Spleen (tissue), 13 donors: ENCODE measurements at places on chromosomes 6 and 20.

DNA sequence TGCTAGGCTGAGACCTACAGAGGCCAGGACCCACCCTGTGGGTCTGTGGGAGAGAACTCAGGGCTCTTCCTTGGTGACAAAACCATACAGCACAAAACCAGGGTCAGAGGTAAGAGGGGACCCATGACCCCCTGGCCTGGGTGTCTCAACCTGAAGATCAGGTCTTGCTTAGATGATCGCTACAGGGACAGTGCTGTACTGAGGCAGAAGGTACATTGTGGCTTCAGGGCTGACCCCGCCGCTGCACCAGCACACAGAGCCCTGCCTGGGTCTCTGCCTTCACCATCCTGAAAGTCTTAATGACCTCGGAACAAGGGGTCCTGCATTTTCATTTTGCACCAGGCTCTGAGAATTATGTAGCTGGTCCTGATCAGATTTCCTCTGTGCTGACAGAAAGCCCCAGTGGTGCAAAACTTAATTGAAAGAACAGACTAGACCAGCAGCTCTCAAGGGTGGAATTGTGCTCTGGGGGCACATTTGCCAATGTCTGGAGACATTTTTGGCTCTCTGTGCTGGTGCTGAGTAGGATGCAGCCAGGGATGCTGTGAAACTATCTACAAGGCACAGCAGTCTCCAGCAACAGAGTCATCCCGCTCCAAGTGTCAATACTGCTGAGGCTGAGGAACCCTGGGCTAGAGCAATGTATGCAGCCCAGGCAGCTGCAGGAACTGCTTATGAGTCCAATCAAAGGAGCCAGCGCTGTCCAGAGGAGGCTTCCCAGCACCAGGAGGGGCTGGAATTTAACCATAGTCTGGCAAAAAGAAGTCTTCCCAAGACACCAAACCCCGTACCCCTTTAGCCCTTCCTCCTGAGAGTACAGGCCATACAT lies 254.9 kb downstream of the ERMARD start:
- no peak overlapping the region for H3K27ac ChIP-seq
- no peak overlapping the region for H3K4me3 ChIP-seq
- DNase-seq = no peak
- peaks cover 13% of the 10 kb centered on the region for H3K4me1 ChIP-seq
- no peaks in the 10 kb centered on the region for H3K36me3 ChIP-seq
- H3K27me3 ChIP-seq = no peaks in the 10 kb centered on the region

GRCh38 chr6:42131531-42131930 lies 10.9 kb downstream of the C6orf132 start:
- H3K4me1 ChIP-seq = no peaks in the 10 kb centered on the region
- no peak overlapping the region for H3K4me3 ChIP-seq
- H3K27ac ChIP-seq = no peak overlapping the region
- DNase-seq = no peak
- H3K27me3 ChIP-seq = no peaks in the 10 kb centered on the region

DNA sequence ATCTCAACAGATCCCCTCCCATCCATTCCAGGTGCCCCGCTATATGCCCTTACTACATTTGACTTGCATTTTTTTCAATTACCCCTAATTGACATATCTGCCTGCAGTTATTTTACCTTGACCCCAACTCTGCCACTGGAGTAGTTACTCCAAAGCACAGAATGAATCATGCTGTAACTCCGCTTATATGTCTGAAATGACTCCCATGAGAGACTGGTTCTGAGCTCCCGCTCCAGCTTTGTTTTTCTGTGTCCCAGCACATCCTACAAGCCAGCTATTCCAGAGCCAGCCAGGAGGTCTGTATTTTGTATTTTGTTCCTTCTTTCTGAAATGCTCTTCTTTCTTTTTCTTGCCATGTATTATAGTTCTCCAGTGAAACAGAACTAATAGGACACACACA lies 10.9 kb upstream of the NOX3 start:
- no peak overlapping the region for H3K4me3 ChIP-seq
- DNase-seq = no peak
- H3K36me3 ChIP-seq = no peaks in the 10 kb centered on the region
- no peak overlapping the region for H3K27ac ChIP-seq

- no peaks in the 10 kb centered on the region for H3K36me3 ChIP-seq
- no peak overlapping the region for H3K27ac ChIP-seq
- DNase-seq = no peak
- H3K27me3 ChIP-seq = no peaks in the 10 kb centered on the region
- H3K4me1 ChIP-seq = no peaks in the 10 kb centered on the region
Measured at GRCh38 chr6:46799657-46800056, 6.5 kb downstream of the MEP1A start.

DNA sequence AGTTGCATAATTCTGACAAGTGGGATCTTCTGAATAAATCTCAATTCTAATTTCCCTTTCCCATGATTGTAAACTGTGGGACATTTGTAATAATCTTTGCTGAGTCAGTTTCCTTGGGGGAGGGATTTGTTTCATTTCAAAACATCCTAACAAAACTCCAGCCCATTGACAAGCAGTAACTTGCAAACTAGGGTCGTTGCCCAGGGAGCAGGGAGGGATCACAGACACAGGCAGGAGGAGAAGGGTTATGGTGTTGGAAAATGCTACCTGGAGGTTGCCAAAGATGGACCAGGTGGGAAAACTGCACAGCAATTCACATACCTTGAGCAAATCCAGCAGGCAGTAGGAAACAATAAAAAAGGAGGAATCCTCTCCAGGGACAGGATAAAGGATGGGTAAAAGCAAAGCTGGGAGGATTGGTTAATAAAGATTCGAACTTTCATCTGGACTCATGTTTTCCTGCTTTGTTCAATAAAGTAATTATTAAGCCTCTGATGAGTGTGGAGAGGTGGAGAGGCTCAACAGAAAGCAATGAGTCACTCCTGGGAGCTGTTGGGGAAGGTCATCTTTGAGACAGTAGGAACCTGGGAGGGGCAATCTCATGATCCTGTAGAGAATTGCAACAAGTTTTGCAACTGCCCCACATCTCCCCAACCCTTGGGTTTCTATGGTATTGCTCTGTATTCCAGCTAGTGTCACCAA lies 87.3 kb upstream of the AKIRIN2 start:
- no peaks in the 10 kb centered on the region for H3K27me3 ChIP-seq
- H3K4me1 ChIP-seq = peaks cover 45% of the 10 kb centered on the region
- no peak for DNase-seq
- H3K27ac ChIP-seq = peak overlapping the region; percentile 70
- H3K4me3 ChIP-seq = no peak overlapping the region

DNA sequence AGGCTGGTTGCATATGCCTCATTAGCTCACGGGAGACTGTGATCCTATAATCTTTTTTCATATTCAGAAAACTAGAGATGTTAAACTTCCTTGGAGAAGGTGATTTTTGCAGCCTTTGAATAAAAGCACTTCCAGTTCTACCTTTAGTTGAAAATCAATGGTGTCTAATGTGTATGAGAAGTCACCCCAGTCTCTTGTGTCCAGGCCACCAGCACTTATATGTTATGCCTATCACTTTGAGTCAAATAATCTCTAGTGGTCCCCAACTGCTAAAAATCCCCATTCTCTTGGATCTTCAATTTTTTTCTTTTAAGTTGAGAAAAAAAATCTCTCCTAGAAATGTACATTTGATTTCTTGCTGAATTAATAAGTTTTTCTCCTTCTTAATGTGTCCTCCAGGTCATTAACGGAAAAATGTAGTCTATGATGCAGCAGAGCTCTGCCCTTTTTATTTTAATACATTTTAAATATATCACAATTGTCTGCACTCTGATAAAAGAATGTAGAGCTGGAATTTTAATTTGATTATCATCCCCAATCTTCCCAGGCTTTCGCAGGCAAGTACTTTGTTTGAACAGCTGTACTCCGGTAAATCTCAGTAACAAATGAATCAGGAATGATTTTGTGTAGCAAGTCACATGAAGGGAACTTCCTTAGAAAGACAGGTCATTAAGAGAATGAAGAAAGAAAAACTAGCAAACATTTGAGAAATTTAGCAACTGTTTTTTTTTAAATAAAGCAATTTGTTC lies 147.0 kb downstream of the SOX4 start:
- H3K27ac ChIP-seq = no peak overlapping the region
- no peak for DNase-seq
- no peaks in the 10 kb centered on the region for H3K36me3 ChIP-seq
- no peaks in the 10 kb centered on the region for H3K27me3 ChIP-seq

DNA sequence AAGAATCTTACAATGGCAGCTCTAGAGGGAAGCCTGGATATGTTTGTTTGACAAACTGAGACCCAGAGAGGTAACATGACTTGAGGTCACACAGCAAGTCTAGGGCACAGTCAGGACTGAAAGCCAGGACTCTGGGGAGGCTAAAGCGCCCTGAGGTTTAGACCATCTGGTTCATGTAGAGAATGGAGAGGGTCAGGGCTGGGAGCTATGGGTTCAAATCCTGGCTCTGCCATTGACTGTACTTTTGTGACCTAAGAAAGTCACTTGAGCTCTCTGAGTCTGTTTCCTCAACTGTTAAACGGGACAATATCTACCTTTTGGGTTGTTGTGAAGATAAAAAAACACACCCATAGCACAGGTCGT lies 1.1 kb upstream of the TP53INP2 start:
- no peaks in the 10 kb centered on the region for H3K36me3 ChIP-seq
- H3K27me3 ChIP-seq = no peaks in the 10 kb centered on the region
- DNase-seq = no peak
- H3K27ac ChIP-seq = no peak overlapping the region
- no peak overlapping the region for H3K4me3 ChIP-seq
